ENCODE measurements at places on chromosomes 7 and 10.

GRCh38 chr10:72254813-72255568 is 18.7 kb upstream of the DDIT4 start:
- DNase-seq: peak; percentile 90

- peak; percentile 5 for DNase-seq
Measured at GRCh38 chr7:80981405-80981804, 62.6 kb upstream of the SEMA3C start.

- no peak for DNase-seq
Measured at GRCh38 chr7:101686030-101686429, 56.9 kb upstream of the MYL10 start.

- DNase-seq: no peak
Measured at GRCh38 chr10:78359640-78360091, 326.0 kb downstream of the RPS24 start.

- DNase-seq: no peak
Measured at GRCh38 chr7:111380945-111381344, 181.3 kb downstream of the IMMP2L start.
